ENCODE measurements at places on chromosomes 1 and 21. TPM values are rescaled to one million over a fixed set of nuclear protein-coding genes. Genes with fewer than 3 reads are reported as not detected.

Gene PDIK1L
- total RNA-seq, result 5.9 TPM

Gene CD1E
- total RNA-seq, result not detected

Gene ADAMTS4
- 9.0 TPM for total RNA-seq

Gene F11R
- total RNA-seq, result 211 TPM

Gene TDRD10
- total RNA-seq, result 0.38 TPM

Gene DMRTA2
- 0.10 TPM for total RNA-seq

Gene CLDN17
- not detected for total RNA-seq

Gene DCDC2B
- total RNA-seq, result not detected

Gene ATP6V0B
- 237 TPM for total RNA-seq

Gene SASS6
- 11.1 TPM for total RNA-seq

Gene LCK
- 70.5 TPM for total RNA-seq

Gene CD247
- 0.83 TPM for total RNA-seq

Gene ITPKB
- total RNA-seq, result 15.3 TPM

Gene ALX3
- total RNA-seq, result 0.35 TPM

Gene CYP4B1
- not detected for total RNA-seq
